ENCODE measurements at places on chromosomes 5 and 9.

DNA sequence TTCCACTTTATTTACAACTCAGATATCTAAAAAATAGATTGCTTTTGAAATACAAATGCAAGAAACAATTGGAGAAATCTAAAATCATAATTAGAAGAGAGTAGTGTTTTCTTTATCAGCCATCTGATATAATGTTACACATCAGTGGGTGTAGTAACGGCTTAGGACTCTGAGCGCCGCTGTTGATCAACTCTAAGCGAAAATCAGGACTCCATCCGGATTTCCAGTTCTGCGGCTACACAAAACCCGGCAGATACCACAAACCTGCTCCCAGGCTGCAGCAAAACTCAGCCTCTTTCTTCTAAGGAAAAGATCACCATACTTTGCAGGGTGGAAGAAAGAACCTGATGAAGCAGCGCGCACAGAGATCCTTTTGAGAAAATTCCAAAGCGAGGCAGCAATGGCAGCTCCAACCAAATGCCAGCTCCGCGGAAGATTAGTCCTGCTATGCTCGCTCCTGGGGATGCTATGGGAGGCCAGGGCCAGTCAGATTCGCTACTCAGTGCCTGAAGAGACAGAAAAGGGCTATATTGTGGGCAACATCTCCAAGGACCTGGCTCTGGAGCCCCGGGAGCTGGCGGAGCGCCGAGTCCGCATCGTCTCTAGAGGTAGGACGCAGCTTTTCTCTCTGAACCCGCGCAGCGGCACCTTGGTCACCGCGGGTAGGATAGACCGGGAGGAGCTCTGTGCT is at the start of gene PCDHGA9:
Gene PCDHGA9, plus strand, starts transcription at position 226 of the 691 bp plus-strand sequence. Its CDS starts 175 bp downstream, at position 401.
- DNase-seq, result no peak

DNA sequence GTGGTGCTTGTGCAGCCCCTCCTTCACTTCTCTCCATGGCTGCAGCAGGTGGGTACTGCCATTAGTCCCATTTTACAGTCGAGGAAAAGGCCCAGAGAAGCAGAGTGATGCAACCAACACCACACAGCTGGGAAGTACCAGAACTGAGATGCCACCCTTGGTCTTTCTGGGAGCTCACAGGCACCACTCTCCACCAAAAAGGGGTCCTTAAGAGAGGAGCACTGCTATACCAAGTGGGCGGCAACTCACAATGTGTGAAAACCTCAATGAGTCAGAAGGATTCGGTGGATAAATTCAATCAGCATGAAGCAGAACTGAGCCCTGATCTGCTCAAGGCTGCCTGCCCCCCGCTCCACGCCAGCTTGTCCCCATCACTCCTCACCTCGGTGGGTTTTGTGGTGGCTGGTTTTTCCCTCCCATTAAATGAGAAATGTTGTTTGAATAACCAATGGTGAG is 213.7 kb downstream of the FSTL4 start:
- DNase-seq, result peak; percentile 61

- no peak for DNase-seq
Observed at GRCh38 chr9:131608493-131609037, 63.2 kb downstream of the PRRT1B start.

DNA sequence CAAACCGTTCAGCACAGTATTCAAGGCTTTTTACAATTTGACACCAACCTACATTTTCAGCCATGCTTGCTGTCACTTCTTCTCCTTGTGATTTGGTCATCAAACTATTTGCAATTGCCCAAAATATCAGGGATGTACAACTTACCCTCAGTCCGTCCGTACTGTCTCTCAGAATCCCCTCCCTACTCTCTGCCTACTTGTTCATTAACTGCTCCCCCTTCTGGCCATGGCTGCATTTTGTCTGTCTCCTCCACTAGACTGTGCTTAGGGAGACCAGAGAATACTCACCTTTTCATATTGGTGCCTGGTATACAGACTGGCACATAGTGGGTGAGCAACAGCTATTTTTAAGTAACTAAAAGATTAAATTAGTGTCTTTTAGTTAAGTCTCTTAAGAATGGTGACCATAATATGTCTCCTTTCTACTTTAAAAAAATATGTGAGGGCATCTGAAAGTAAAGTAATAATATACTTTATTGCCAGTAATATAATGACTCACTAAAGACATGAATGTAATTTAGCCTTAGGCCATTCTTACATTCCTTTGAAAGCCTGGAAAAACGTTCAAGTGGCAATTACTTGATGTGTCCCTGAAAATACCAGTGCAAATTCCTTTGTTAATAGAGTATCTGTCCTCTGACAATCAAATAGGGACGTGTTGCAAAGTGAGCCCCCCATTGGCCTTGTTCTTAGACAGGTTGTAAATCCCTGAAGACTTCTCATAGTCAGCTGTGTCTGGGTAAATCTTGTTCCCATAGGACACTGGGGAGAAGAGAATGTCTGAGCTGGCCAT is 27.8 kb downstream of the PRLR start:
- peak; percentile 33 for DNase-seq

GRCh38 chr5:177994063-177994462 is 2.0 kb downstream of the PROP1 start:
- no peak for DNase-seq

DNA sequence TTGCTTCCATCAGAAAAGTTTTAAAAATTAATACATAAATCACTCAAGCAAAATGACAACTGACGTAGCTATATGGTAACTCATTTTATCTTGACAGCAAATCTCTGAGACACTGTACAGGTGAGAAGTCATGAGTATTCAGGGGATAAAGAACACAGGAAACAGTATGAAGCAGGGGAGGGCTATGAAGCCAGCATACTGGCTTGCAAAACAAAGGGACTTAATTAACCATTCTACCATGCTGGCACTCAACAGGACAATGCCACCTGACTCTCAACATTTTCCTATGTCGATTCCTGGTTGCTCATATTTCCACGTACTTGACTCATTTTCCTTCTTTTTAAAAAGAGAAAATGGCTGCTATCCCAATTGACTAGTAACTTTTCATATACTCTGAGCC is 151.4 kb upstream of the RETREG1 start:
- DNase-seq, result no peak

DNA sequence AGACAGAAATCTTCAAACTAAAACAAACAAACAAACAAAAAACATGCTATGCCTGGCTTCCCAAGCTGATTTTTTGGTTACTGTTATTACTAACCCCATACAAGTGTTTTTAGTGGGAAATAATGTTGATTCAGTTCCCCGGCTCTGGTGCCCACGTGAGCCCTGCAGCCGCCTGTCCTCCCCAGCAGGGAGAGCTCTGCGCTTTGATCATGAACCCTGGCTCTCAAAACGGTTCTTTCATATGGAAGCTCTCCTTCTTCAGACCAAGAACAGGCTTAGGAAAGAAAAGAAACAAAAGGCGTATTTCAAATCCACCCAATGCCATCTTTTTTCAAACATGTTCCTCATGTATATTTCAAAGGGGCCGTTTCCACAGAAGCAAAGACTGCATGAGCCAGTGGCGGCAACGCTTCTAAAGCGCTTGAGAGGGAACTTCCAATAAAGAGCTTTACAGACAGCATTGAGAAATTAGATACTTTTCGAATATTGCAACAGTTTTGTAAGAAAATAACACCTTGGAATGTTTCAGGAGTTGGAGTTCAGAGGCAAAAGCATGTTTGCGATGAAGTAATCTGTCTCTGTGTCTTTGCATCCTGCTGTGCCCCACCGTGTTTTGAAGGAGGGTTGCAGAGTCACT is 74.8 kb downstream of the ICE1 start:
- peak; percentile 57 for DNase-seq

DNA sequence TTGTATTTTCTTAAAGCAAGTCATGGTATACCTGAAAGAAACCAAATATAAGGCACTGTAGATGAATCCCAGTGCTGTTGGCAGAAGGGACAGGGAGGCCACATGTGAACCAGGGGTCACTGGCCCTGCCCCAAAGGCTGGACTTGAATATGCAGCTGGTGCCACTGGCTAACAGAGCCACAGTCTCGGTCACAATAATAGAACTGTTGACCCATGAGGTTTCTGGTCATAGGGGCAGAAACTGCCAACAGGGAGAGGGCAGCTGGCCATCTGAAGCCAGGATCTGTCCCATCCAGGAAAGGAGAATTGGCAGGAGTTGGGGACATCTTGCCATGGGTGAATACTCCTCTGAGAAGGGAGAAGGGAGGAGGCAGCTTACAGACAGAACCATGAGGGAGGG is 31.9 kb downstream of the PALM2AKAP2 start:
- DNase-seq, result no peak

DNA sequence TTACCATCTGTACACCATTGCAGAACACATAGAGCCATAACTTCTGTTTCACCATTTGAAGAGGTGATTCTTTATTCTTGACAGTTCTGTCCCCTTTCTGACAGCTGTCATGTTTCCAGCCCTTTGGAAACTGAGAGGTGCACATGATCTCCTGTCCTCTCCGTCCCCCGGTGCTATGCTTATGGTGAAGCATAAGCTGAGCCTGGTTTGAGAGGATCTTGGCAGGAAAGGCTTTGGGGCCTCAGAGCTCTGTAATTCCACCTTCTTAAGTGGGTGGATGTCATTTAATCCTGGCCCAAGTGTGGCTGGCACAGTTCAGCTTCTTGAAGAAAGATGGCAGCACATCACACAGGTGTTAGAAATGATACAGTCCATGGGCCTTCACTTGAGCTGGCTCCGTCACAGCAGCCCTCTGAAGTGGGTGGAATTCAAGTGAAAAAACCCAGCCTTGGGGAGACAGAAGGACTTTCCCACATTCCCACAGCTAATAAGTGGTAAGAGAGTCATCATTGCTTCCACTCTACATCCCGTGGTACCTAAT is 30.7 kb upstream of the GRPEL2 start:
- no peak for DNase-seq

- DNase-seq, result no peak
Observed at GRCh38 chr9:73649552-73649951, 497.9 kb downstream of the ANXA1 start.

- peak; percentile 51 for DNase-seq
Observed at GRCh38 chr9:90801241-90801972, at the start of gene SYK. SYK (plus strand) TSS chr9:90801819; CDS start chr9:90843899, 42,080 bp downstream.

- DNase-seq, result peak; percentile 29
Observed at GRCh38 chr9:71858812-71859211, 52.2 kb downstream of the ABHD17B start.

GRCh38 chr5:61496446-61496845 is 164.4 kb downstream of the ZSWIM6 start:
- no peak for DNase-seq

DNA sequence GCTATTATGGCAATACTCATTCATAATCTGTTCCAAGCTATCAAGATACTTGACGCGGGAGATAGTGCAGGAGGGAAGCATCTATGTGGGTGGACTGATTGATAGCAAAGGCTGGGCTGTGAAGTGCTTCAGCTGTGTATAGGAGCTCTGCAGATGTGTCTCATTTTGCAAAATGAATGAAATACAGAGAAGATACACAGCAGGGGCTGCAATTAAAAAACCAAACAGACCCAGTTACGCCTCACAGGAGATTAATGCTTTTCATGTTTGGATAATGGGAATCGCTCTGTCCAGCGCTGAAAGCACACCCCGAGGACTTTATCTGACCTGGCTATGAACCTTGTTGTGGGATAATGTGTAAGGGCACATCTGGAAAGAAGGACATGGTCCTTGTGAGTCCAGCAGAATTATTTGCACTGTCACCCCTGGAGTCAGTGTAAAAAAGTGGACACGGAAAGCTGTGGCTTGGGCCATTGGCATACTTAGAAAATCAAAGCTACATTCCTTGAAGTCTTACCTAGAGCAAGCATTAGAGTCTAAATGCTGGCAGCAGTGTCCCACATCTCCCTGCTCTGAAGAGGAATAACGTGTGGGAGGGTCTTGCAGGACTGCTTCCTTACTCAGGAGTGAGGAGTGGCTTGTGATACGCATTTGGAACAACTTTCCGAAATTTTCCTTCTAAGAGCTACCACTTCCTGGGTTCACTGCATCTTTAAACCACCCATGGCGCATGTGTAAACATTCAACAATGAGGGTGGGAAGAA is 2.6 kb downstream of the SH3RF2 start:
- no peak for DNase-seq

DNA sequence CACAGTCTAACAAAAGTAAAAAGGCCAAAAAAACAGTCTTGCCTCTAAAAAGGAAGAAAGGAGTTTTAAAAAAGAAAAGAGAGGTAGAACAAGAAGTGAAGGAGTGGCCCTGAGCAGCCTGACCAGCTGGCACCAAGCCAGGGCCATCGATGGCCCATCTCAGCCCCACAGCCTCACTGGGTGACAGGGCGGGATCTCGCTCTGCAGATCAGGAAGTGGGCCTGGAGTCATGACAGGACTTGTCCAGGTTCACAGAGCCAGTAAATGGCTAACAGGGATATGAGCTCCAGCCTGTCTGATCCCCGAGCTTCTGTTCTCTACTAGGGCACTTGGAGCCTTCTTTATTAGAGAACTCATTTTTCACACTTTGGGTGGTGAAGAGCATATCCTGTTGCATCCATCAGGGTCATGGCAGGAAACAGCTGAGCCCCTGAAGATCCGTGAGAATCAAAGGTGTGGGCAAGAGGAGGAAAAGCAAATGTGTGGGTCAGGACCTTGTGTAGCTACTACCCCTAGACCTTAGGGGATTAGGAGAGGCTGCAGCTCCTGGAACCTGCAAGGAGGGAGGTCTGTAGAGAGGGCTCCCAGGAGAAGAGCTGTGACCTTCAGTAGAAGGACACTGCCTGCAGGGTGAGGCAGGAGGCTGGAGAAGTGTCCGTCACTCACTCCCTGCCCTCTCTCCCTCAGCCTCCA is 299.0 kb upstream of the MSX2 start:
- DNase-seq, result no peak

GRCh38 chr9:79573412-79573923 is 1.7 kb downstream of the TLE4 start:
- DNase-seq, result no peak

DNA sequence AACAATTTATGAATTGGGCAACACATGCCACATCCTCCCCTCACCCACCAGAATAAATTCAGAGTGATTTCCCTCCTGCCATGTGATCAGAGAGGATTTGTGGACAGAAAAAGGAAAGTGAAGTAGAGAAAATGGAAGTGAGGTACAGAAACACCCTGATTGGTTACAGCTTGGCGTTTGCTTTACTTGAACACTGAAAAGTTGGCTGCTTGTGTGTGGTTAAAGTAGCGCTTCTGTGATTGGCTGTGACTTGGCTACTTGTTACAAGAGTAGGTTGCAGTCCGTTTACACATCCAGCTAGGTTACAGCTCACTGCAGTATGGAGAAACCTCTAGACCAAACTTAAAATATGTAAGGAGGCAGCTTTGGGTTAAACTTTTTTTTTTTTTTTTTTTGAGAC is 205.2 kb upstream of the ZNF608 start:
- peak; percentile 36 for DNase-seq

DNA sequence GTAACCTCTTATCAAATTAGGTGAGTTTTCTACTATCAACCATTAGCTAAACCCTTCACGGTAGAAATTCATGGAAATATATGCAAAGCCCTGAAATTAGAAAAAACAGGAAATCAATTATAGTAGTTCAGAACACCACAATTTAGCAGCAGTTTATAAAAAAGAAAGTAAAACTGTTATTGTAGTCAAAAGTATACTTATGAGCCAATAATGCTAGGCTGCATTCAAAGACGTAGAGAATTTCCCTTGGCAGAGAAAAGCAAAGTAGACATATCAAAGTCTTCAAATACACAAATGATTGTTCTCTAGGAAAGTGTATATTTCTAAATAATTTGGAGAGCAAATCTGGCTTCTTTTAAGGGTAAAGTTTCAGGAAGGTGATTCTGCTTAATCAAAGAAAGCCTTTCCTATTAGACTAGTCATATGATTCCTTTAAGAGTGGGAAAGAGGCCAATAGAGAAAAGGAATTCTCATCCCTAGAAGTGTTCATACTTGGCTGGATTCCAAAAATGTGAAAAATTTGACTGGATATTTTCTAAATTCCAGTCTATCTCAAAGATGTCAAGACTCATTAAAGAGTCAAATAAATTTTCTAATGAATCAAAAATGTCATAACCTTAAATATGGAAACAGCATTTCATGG is 185.5 kb downstream of the SMC2 start:
- DNase-seq, result no peak
